Activated T-cell treated with anti-CD3 and anti-CD28 coated beads for 48 hours (primary cell): ENCODE measurements at places on chromosomes 4 and X.

GRCh38 chr4:54657551-54658251, at the start of gene KIT:
Gene KIT, plus strand, starts transcription at chr4:54657957. Its CDS starts 58 bp downstream, at chr4:54658015.
- peak; percentile 13 for DNase-seq

GRCh38 chrX:16924631-16925480, 21.6 kb upstream of the REPS2 start:
- DNase-seq: no peak

DNA sequence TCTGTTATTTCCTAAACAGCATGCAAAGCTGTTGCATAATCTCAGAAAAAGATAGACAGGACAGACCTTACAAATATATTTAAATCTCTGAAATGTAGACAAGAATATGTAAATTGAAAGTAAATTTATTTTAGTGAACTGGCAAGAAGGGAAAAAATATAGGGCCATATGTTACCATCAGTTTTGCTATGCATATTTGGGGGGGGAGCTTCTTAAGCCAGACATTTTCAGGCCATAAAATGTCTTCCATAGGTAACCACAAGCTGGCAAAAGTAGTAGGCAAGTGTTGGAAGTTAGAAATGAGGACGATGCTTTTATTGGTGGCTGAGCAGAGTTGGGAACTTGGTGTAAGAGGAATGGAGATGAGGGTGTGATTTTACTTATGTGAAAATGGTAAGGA, 272.0 kb upstream of the CXXC4 start:
- no peak for DNase-seq

DNA sequence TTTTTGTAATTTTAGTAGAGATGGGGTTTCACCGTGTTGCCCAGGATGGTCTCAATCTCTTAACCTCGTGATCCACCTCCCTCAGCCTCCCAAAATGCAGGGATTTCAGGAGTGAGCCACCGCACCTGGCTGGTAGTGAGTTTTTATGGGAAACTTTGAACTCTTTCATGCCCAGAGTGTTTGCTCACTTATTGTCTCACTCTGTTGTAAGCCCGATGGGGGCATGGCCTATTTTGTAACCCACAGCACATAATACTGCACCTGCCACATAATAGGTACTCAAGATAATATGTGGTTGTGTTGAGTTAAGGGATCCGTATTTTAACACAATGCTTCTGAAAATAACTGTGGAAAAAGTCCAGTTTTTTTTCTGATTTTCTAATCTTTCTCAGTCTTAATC, 109.6 kb upstream of the GIMD1 start:
- DNase-seq: no peak

DNA sequence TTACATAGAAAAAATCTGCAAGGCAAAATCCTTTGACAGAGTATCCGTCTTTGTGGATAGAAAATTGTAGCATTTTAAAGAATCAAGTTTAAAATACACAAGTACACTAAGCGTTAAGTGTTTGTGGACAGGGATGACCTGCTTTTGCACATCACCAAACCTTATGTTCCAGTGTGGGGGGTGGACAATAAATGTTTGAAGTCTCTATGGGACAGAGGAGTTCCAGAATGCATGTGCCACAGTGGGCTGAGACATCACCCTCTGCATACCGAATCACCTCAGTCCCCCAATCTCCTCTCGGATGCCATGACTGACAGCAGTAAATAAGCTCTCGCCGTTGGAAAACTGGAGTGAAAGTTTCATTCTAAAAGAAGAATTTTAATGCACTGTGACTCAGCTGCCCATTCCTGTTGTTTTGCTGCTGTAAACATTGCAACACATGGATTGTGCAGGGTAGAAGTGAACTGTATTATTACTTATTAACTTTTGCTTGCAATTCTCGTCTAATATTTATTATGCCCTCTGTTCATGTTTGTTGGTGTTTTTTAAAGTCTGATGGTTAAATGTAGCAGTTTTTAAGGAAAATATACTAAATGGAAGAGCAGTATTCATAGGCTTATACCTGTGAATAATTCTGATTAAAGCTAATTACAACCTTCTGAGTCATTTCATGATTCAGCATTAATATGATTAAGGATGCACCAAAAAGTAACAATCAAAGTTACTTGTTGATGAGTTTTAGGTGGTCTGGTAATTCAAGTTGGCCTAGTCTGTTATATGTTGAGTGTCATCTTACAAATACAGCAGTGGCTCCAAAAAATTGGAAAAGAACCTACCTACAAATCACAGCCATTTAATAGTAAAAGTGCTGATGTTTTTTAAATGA, 24.0 kb downstream of the CDKN2AIP start:
- no peak for DNase-seq

DNA sequence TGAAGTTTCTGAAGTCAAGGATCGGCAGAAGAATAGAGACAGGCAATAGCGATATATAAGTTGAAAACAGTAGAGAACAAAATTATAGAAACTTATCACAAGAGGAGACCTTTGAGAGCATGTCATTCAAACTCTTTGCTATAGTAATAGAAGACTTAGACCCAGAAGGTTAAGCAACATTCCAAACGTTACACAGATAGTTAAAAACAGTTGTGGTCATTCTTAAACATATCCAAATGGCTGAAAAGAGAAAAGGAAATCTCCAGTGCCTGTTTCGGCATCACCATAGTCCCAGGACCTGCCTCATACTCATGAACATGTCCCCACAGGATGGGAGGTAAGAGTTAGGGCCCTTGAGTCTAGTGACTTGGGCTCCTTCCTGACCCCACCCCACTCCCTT, 258.1 kb upstream of the NOCT start:
- no peak for DNase-seq

- no peak for DNase-seq
Measured at GRCh38 chr4:19494961-19495360, 756.7 kb upstream of the SLIT2 start.

DNA sequence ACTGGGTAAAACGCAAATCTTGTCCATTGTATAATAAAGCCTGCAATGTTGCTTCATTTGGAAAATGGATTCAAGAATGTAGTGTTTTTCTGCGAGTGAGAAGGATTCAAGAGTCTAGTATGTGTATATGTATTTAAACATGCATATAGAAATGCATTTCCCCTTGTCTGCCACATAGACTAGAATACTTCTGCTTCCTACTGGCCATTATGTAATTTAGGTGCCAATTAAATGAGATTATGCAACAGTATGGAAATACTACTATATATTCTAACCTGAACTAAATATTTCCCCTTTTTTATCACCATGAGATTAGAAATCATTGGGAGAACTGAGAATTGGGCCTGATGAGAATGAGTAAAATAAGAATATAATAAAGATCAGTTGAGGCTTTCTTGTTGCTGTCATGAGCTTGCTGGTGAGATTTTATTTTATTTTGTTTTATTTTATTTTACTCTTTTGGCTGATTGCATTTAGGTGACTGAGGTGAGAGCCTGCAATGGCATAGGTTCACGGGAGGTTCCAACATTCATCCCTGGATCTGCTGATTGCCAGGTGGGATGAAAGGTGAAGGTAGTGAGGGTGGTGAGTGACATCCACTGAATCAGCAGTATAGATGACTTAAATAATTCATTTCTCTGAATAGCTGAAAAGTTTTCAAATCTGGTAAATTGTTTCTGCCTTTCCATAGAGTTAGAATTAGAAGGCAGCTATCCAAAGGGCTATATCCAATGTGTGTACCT, 95.6 kb upstream of the SLC4A4 start:
- DNase-seq: no peak

GRCh38 chr4:52665592-52665991, 6.5 kb upstream of the USP46 start:
- DNase-seq: no peak

GRCh38 chrX:12113321-12113720, 25.0 kb upstream of the FRMPD4 start:
- DNase-seq: no peak

GRCh38 chr4:157521906-157522305, 301.4 kb downstream of the GRIA2 start:
- no peak for DNase-seq

DNA sequence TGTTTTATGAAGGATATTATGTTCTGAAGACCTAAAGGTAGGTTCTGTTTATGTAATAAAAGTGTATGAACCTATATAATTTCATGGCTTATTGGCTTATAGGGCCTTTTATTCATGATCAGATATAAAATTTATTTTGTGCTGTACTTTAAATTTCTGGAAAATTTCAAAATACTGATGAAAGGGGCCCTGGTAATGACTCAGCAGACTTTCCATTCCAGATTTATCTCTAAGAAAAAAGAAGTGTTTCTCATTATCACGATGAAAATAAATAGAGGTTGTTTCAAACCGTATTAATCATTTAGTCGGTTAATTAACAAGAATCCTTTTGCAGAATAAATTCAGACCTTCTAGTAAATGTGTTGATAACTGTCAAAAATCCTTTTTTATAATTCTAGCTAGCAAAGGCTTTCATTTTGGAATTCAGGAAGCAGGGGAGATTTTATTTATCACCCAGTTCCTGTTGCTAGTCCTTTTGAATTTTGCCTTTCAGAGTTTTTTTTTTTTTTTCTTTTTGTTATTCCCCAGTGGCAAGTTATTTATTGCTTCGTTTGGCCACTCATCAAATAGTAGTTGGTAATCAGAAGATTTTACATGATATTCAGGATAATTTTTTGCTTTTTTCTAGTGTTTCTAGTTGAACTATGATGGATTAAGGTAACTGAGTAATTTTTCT, 5.4 kb upstream of the TAPT1 start:
- DNase-seq: no peak

DNA sequence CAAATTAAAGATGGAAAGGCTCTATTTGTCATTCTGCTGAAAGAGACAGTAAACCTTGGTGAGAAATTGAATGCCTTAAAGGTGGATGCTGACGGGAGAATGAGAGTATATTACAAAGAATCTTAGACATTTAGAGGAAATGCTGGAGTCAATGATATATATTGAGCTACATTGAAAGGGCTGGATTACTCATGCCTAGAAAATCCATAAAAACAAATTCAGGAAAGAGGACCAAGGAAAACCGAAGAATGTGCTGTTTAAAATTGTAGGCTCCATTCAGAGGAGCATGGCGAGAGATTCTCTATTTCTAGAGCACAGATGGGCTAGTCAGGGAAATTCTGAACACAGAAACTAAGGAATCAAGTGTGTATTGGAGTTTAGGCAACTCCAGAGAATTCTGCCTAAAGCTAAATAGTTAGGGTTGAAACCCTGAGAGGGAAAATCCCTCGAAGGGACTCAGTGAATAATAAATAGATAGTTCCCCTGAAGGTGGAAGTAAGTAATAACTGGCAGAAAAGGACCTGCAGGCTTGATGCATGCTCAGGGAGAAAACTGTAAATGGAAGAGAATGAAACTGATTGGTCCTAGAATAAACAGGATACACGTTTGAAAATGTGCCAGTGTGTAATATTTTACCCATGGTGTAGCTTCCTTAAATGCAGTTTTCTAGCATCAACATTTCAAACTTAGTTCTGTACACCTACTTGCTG, 1532.4 kb upstream of the TENM3 start:
- no peak for DNase-seq

- no peak for DNase-seq
Measured at GRCh38 chrX:37455381-37455780, 106.2 kb downstream of the PRRG1 start.

GRCh38 chr4:164847967-164848649, 28.9 kb upstream of the APELA start:
- DNase-seq: no peak

DNA sequence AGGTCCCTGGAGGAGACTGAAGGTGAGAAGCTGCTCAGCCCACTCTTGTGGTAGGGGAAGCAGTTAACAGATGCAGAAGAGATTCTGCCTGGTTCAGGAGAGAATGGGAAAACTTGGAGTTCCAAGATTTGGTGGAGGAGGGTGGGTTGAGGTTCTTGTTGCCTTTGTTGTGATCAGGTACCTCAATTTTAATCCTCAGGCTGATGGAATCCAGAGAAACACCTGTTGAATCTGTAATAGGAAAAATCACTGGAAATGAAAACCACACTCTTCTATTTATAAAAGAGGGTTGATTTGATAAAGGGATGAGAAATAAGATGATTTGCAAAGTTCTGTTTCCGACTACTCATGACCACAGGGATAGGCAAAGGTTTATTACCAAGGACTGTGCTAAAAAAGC, 132.1 kb downstream of the EDA start:
- DNase-seq: no peak

DNA sequence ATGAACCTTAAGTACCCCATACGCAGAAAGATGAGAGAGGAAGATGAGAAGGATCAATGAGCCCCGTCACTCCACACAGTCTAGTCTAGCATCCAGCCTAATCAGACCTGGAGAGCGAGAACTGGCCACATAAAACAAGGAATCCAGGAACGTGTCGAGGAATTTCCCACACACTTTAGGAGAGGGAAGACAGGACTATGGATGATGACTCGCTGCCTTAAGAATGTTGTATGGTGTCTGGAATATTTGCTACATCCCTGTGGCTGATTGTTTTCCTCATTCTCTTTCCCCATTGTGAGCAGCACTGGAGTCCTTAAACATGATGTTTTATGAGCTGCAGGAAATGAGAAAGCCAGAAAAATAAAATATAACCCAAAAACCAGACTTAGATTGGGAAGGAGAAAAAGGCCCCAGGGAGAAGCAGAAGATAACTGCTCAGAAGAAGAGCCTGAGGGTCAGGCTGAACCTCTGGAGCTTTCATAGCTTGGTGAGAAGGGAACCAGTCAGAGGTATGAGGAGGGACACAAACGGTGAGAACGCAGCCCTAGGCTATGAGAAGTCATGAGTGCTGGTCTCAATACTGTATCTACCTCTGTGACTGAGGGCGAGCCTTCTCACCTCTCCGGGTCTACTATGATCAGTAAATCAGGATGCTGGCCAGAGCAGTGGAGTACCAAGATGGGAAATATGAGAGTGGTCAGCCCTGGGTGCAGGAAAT, 139.5 kb upstream of the NOCT start:
- DNase-seq: no peak

DNA sequence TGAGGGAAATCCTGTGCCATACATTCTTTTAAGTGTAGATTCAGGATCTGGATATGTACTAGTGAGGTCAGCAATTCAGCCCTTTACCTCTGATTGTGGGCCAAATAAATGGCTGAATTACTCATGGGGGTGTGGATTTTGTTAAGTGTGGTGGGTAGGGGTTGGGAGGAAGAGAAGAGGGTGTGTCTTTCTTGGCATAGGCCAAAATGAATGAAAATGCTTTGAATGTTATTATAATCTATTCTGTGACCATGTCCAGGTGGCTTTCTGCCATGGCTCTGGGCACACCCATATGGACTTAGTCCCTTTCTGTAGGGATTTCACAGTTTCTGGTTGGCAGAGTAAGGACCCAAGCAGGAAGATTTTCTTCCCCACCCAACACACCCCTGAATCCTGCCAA, 244.3 kb downstream of the CBR4 start:
- no peak for DNase-seq

DNA sequence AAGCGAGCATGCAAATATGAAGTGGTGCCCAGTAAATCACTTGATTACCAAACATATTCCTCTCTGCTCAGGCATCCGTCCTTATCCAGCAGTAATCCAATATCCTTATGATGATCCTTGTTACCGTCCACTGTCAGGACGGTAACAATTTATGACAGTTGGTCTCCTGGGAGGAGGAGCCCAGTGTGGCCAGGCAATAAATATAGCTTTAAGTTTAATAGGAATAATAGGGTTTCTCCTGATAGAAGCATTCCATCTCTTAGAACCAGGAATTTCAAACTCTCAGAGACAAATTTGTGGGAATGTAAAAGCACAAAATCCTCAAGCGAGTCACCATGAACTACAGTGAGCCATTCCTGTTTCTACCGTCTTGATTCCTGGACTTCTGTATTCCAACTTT, 171.2 kb upstream of the IL15 start:
- DNase-seq: no peak
